ENCODE measurements at places on chromosomes 4 and X.

DNA sequence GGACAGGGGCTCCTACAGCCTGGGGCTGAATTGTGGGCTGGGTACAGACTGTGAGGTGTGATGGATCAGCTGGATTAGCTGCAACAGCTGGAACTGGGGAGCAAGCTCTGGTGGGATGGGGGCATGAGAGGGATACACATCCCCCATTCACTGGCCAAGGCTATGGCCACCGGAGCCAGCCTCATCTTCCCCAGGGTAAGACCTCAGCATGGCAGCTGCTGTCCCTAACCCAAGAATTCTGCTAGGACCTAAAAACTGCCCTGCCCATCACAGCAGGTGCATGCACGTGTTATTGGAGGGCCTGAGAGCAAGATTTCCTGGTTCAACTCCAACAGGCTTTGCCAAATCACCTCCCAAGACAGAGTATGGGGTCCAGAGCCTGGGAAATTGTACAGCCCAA, 258.6 kb upstream of the AGTR2 start:
- DNase-seq = no peak

DNA sequence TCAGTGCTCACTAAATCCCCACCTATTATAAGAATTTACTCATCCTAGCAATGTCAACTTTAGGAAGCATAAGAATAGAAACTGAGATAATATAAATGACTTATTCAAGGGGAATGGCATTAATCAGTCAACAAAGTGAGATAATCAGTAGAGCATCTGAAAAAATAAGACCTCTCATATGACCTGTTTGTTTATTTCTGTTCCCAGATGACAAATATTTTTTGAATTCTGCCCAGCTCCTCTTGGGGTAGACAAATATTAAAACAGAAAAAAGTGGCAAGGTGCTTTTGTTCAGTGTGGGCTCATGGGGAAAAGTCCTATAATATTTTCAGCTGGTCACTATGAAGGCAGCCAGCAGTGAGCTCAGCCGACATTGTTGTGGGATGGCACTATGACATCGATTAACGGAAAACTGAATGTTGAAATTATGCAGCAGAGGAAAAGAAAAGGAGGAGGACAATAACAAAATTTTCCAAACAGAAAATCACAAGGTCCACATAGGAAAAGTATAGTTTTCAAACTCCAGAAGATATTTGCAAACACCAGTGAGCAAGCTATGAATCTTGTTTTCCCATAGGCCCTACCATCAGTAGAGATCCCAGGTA, 109.6 kb downstream of the ANXA3 start:
- no peak for DNase-seq

DNA sequence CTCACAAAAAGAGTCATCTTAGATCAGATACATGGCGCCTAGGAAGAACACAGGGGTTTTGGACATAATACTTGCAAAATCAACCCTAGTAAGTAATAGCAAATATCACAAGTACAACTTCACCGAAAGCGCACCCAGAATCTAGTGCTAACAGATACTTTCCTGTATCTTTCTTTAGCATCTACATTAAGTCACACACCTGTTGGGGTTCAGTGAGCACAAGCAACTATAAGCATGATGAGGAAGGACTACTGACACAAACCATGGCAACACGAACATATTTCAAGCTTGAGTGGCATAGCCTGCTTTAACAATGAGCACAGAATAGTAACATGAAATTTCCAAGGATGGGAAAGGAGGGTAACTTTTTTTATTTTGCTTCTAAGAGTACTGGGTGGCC, 116.1 kb downstream of the GPC3 start:
- no peak for DNase-seq

DNA sequence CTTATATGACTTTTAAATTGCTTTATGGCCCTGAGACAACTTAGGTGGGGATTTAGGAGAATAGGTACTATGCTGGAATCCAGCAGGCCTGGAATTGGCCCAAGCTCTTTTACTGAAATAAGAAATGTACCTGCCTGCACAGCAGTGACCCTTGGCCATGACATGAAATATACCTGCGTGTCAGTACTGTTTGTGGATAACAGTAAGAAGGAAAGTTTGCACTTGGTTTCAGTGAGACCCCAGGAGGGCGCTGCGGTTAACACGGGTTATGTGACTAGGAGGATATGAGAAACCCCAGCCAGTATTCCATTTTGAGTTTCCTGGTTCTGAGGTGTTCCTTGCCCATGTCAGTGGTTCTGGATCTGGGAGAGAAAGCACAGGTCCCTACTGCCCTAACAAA, 5.3 kb downstream of the MTM1 start:
- no peak for DNase-seq

- peak; percentile 0 for DNase-seq
Measured at GRCh38 chr4:167274351-167274750, 40.1 kb upstream of the SPOCK3 start.

DNA sequence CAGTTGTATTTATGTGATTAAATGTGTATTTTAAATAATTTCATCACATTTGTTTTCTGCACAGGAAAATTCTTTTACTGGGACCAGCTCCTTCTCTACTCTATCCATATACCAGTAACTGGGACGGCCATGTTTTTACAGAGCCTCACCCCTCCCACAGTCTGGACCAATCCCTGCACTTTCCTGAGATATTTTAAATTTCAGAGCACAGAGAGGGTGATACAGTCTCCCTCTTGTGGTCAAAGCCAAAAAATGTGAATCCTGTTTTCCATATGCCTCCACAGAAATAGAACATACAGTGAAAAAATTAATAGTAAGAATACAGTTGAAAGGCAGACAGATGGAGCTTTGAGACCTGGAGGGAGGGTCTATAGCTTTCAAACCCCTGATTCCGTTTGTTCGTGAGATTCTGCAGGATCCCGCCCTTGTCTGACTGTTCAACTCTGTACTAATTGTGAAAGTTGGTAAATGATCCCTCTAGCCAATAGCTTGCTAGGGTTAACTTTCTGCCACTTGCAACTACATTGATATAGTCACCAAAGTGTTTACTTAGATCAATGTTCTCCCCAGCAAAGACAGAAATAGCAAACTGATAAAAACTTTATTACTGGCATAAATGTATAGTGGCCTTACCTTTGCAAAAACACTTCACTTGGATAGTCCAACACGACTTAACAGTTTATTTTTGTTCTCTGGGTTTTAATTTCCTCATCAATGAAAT, 172.2 kb downstream of the PPARGC1A start:
- no peak for DNase-seq

GRCh38 chrX:110600745-110601310, 194.8 kb downstream of the CHRDL1 start:
- no peak for DNase-seq

DNA sequence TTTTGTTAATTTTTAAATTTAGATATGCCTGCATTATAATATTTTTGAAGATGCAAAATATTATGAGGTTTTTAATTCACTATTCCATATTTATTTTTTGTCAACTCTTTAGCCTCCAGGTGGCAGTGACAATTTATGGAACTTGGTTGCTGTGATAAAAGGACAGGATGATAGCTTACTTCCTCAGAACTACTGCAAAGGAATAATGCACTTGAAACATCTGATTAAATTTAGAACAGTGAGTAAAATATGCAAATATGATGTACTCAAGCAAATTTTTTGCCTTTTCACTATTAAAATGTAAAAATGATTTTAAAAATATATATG, 45.1 kb downstream of the SPATA4 start:
- DNase-seq = no peak

DNA sequence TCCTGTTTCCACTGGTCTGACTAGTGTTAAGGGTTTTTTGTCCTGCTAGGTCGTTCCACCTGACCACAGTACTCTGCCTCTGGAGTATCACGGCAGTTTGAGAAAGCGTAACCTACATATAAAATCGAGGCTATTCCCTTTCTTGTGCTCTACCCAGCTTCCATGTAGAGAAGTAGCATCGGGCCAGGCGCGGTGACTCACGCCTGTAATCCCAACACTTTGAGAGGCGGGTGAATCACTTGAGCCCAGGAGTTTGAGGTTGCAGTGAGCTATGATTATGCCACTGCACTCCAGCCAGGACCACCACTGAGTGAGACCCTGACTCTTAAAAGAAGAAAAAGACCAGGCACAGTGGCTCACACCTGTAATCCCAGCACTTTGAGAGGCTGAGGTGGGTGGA, 7.5 kb downstream of the PPEF1 start:
- no peak for DNase-seq

DNA sequence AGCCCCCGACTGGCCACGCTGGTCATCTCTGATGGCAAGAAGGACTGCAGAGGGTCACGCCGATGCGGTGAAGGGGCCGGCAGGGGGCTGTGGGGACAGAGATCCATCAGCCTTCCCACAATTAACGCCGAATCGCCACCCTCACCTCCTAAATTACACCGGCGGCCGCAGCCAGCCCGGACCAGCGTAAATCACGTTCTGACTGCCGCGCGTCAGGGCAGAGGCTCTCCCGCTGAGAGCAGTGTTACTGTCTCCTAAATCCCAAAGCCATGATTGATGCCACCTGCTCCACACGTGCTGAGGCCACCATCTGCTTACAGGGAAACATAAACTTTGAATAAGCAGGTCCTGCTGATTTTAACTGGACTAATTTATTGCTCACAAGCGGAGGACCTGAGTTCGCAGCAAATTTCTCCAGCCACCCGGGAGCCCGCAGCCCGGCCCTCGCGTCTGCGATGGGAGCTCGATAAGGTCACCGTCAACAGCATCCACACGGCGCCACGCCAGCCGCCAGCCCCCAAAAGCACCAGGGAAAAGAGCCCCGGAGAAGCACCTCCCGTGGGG, 127.3 kb upstream of the NKX1-1 start:
- no peak for DNase-seq

DNA sequence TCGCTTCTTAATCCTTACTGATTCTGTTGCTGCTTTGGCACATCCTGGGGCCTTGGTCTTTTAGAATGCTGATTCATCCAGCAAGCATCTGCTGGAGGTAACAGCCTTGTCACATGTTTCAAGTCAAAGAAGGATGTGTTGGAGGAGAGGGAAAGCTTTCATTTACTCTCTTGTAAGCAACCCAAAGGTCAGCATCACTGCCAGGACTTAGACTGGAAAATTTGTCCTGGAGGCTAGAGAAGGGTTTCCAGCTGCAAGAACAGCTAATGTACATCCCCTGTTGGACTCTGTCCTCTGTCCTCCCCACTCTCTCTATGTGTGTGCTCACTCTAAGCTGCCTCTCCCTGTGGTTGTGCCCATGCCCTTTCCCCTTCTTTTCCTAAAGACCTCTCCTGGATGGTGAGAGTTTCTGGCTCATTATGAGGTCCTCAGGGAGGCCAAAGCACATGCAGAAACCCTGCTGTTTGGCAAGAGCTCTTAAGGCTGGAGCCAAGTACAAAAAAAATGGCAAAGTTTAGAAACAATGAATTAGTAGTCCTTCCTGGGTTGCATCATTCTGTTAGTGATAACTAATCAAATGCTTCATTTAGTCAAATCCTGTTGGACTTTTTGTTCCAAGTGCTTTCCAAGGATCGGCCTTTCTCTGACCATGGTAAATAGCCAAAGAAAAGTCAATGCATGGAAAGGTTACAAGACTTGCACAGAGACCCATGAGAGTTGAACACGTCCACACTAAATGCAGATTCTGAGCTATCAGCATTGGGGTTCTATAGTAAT, 13.4 kb upstream of the SRPX start:
- no peak for DNase-seq

DNA sequence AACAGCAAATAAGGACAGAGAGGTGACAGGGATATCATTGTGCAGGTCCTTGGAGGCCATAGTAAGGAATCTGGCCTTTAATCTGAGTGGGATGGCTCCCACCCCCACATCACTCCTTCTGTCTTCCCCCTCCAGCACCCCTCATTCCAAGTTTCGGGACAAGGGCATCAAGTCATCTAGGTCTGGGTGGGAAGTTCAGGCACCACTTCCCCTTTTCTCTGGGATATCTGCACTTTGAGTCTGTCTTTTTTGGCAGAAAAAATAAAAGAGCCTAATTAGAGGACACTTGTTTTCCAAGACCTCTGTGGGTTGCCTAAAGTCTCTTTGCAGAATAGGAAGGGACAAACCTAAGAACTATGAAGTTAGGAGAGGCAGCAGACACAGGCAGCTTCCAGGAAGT, 60.1 kb downstream of the FUNDC1 start:
- no peak for DNase-seq

DNA sequence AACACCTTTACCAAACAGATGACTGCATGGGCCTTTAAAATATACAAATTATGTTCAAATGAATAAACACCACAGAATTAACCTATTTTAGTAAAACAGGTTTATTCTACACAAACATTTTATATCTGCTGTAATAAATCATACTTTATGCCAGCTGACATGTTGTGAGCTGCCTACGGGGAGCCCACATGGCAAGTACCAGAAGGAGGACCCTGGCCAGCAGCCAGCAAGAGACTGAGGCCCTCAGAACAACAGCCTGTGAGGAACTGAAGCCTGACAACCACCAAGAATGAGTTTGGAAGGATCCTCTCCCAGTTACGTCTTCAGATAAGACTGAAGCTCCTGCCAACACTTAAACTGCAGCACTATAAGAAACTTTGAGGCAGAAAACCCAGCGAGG, 377.0 kb downstream of the PDGFC start:
- DNase-seq = peak; percentile 30

- DNase-seq = no peak
Measured at GRCh38 chr4:14792702-14793227, 209.5 kb upstream of the CPEB2 start.

DNA sequence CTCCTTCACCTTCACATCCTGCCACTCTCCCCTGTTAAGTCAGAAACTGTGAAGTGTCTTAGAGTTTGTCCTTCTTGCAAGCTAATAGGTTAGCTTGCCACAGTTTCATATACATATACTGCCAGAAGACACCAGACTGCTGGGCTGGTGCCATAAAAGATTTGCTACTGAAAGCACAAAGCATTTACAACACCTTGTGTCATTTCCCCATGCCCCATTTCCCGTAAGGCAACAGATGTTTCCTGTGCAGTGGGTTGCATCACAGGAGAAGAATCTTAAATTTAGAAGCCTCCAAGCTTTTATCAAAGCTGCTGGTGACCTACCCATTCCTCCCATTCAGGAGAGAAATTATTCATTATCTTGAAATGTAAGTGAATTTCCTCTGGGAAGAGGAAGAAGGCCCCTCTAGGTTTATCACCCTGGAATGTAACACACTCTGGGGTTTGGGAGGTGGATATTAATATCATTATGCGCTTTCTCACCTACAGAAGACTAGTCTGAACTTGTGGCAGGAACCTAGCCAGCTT, 34.5 kb upstream of the RAB33B start:
- peak; percentile 27 for DNase-seq

- no peak for DNase-seq
Measured at GRCh38 chr4:159505266-159505975, 402.5 kb downstream of the RAPGEF2 start.

GRCh38 chr4:25592736-25593135, 62.9 kb upstream of the SLC34A2 start:
- peak; percentile 10 for DNase-seq

All from lung (tissue), 17 donors.